ENCODE measurements at places on chromosomes 11 and 22.

- DNase-seq: peak; percentile 21
These were observed 3.5 kb downstream of the MYO18B start for GRCh38 chr22:25745341-25746011.

GRCh38 chr11:117062498-117062897 is 35.7 kb downstream of the SIK3 start:
- peak; percentile 22 for DNase-seq

DNA sequence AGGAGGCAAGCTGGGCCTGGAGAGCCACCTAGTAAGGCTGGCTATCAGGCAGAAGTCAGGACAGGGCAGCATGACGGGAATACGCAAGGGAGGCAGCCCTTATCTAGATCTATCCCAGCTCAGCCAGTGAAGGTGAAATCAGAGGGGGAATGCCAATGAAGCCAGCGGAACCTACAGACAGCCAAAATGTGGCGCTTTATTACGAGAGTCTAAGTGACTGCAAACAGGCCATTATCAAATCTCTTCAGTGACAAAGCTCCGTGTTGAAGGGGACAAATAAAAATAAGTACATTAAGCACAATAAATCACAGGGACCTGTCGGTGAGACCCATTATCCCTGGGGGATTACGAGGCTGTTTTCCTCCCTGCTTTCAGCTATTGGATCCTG is 22.8 kb downstream of the LARGE1 start:
- no peak for DNase-seq

DNA sequence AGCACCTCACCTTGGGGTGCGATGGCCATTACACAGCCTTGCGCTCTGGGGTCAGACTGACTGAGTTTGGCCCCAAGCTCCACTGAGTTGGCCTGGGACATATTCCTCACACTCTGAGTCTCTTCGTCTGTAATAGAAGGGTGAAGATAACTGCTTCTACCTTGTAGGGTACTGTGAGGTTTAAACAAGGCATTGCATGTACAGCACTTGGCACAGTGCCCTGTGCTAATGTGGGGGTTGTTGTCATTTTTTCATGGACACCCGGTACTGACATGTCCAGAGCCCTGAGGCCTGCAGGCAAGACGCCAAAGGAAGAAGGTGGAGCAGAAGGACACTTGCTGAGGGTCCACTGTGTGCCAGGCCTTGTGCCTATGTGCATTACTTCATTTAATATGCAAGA is 50.7 kb downstream of the OTOG start:
- no peak for DNase-seq
